GM12891 (cell line): ENCODE measurements at places on chromosomes 5 and 9.

DNA sequence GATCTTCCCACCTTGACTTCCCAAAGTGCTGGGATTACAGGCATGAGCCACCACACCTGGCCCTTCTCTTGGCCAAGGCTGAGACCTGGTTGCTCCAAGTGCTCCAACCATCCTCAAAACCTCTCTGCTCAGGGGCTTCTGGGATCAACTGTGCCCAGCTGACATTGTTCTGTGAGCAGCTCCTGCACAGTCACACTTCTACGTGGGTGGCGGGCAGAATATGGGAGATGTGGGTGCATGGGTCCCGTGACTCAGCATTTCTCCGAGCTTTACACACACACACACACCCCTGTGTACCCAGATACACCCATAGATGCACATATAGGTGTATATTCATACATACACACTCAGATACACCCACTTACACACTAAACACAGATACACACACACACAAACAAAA is 10.5 kb upstream of the MYORG start:
- no peak for DNase-seq

DNA sequence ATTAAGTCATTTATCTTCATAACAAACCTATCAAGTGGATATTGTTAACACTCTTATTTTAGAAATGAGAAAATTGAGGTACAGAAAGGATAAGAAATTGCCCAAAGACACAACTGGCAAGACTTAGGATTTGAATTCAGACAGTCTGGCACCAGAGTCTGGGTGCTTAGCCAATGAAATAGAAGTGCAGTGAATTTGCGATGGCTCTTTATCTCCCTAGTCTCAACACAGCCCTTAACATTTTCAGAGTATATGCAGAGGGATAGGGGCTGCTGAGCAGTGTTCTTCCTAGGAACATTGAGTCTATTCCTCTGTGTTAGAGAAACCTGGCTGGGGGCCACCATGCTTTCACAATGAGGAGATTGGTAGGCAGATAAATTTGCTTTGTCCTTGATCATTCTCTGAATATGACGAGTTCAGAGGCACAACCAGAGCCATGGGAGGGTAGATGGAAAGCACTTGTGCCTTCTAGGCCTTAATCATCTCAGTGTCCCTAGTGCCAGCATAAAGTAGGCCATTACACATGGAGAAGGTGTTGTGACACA is 6.1 kb upstream of the FSD1L start:
- DNase-seq: no peak

DNA sequence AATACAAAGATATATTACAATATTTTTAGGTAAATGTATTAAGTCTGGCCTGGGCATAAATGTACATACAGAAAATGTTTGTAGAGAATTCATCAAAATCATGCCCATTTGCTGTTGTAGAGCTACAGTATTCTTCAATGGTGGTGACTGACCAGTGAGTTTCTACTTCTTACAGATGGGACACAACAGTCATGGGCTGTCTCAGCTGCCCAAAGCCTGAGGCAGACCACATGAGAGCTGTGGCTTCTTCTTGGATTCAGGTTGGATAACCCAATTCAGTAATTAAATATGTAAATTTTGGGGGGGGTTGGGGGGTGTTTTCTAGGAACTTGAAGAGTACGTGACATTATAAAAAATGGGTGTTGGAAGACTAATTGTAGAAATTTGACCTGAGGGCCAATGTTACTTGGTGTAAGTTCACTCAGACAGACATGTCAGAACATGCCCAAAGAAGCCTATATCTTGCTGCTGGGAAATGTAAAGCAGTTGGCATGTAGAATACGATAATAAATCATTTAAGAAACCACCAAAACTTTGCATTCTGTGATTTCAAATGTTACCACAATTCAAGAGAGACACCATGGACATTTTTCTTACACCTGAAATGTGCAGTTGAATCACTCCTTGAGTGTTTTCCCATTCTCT is 17.9 kb downstream of the STARD4 start:
- DNase-seq: no peak

GRCh38 chr5:95664204-95664786 is 17.7 kb downstream of the RFESD start:
- DNase-seq: no peak

GRCh38 chr9:30075451-30076199 is 2308.8 kb upstream of the ACO1 start:
- no peak for DNase-seq

- DNase-seq: no peak
These were observed 1536.2 kb upstream of the CDH9 start for GRCh38 chr5:28574606-28575005.

DNA sequence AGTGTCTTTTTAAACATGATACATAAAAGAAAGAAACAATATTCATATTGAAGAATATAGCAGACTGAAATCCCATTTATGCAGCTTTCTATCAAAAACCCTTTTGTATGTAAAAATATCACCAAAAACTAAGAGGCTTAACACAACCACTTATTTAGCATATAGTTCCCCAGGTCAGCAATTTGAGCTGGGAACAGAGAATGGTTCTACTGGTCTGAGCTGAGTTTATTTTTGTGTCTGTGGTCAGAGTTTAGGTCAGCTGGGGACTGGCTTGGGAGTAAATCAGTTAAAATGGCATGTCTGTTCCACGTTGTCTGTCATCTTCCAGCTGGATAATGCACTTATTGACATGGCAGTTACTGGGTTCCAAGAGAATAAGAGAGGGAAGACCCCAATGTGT is 165.0 kb downstream of the TMEM232 start:
- no peak for DNase-seq
